GM10248 (cell line): ENCODE measurements at places on chromosomes 12 and 14.
A peak's percentile ranks its signal among the peaks of the same experiment; 100 is the strongest.

DNA sequence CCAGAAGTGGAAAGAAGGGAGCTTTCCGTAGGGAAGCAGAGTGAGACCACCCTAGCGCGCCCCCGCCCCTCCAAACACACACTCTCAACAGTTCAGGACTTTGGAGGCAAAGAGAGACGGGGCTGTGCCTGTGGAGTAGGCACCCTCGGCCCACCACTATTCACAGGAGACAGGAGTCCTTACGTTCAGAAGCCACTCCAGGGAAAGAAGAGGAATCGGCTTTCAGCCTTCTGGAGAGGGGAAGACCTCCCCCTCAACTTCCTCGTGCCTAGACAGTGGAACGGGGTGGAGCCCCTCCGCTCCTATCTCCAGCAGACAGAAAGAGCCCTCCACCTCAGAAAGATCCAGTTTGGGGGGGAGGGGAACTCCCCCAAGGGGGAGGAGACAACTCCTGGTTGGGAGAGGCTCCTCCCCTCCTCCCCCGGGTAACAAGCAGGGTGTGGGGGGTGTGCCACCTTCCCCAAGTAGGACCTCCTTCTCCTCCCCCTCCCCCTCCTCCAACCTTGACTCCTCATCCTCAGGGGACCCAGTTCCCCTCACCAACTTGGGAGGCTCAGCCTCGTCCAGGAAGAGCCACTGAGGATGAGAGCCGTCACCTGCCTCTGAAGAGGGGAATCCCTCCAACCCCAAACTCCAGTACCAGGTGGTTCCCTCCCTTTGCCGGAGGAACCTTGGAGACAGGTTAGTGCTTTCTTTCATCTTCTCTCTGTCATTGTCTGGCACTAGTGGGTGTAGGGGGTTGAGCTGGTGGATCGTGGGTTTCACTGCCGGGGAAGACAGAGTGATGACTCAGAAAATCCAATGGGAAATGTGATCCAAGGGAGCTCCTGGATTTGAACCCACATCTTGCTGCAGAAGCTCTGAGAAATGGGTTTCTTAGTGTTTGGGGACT is 883 bp downstream of the FOXJ2 start:
- DNase-seq = peak; percentile 65

DNA sequence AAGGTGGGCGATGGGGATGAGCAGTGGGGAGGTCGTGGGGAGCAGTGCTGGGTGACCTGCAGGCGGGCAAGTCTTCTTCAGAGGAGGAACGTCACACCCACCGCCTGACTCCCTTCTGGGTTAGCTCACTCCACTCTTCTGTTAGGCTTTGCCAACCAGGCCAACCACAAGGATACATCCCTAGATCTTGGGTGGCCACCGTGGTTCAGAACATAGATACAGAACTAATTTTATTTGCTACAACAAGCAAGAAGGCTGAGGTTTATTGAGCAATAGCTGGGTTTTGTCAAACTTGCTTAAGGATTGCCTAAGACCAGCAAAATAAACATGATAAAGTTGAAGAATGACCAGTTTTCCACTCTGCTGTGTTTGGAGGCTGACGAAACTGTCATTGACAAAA is 109.4 kb downstream of the DACT1 start:
- no peak for DNase-seq

GRCh38 chr12:13981990-13982389 is 588 bp upstream of the GRIN2B start:
- DNase-seq = no peak

- no peak for DNase-seq
These were observed 5.7 kb downstream of the HOXC12 start for GRCh38 chr12:53960187-53961024.

- no peak for DNase-seq
These were observed 5.9 kb upstream of the ORAI1 start for GRCh38 chr12:121620333-121620891.

GRCh38 chr12:71870416-71870815 is 30.9 kb downstream of the TBC1D15 start:
- DNase-seq = no peak

- peak; percentile 37 for DNase-seq
These were observed 32.4 kb upstream of the HELB start for GRCh38 chr12:66269757-66270383.

DNA sequence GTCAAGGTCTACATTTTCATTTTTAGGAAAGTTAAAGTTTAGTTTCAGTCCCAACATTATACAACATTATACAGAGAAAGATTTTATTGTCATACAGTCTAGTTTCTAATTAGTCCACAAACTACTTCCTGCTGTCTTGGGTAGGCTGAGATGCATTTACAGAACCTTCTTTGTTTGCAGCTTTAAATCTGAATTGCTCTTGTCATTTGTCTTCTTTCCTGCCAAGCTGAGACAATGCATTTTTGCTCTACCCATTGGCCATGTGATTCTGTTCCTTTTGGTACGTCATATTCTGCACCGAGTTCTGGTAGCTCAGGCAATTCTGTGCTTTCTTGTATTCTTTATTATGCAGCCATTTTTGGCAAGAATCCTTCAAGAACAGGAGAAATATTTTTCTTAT is 228.5 kb downstream of the ATP23 start:
- DNase-seq = no peak

DNA sequence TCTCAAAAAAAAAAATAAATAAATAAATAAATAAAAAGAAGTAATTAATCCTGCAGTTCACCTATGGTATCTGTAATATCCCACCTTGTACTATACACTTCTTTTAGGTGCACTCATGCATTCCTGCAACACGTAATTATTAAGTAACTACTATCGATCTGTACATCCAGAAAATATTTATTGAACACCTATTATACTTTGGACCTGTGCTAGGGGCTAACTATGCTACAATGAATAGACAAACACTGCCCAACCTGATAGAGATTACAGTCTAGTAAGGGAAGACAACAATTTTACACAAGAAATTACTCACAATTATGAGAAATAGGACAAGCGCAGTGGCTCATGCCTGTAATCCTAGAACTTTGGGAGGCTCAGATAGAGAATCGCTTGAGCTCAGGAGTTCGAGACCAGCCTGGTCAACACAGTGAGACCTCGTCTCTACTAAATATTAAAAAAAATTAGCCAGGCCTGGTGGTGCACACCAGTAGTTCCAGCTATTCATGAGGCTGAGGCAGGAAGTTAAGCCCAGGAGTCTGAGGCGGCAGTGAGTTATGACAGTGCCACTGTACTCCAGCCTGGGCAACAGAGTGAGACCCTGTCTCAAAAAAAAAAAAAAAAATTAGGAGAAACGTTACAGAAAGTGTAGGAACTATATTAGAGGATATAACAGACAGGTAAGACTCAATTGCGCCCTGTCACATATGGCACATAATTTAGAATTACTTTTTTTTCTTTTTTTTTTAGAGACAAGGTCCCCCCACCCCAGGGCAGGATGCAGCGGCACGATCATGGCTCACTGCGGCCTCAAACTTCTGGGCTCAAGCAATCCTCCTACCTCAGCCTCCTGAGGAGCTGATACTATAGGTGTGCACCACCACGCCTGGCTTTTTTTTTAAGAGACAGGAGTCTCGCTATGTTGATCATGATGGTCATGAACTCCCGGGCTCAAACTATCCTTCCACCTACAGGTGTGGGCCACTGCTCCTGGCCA is 1.2 kb downstream of the NRDE2 start:
- no peak for DNase-seq

DNA sequence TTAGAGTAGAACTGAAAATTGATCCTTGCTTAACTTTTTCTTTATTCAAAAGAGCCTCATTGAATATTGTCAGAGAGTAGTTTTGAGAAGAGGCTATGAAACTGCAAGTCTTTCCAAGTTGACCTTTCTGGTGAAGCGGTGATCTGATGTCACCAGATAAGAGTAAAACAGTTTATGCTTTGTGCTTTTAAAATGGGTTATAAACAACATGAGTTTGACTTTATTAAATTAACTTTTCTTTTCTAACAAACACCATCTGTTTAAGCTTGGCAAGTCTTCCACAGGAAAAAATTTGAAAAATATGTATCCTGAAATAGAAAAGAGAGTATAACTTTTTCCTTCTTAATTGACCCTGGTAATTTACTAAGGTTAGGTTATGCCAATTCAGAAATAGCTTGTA is 408.7 kb upstream of the NOVA1 start:
- no peak for DNase-seq

DNA sequence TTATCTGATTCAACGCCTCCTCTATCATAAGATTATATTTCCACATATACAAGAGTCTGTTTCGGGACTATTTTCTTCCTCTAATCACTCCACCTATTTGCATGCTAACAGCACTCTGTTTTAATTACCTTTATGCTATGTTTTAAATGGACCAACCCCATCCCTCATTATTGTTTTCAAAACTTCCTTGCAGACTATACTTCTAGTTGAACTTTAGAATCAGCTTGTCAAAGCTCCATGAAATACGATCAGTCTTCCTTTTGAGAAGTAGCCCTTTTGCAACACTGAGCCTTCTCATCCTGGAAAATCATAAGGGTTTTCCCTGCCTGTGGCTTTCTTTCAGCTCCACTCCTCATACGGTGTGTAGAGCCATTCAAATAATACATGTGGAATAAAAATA is 36.9 kb downstream of the ATG14 start:
- DNase-seq = no peak

DNA sequence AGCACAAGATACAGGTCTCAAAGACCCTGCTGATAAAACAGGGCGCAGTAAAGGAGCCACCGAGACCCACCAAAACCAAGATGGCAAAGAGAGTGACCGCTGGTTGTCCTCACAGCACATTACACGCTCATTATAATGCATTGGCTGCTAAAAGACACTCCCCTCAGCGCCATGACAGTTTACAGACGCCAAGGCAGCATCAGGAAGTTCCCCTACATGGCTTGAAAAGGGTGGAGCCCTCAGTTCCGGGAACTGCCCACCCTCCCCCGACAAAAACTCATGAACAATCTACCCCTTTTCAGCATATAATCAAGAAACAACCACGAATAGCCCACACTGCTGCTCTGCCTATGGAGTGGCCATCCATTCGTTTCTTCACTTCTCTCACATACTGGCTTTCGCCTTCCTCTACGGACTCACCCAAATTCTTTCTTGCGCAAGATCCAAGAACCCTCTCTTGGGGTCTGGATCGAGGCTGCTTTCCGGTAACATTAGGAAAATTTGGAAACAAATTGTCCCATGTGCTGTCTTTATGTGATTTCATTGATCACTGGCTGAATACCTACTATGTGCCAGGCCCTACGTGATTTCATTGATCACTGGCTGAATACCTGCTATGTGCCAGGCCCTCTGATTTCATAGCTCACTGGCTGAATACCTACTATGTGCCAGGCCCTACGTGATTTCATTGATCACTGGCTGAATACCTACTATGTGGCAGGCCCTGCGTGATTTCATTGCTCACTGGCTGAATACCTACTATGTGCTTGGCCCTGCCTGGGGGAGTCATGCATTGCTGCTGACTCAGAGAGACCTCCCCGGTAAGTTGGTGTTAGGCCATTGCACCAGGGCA is 126.4 kb downstream of the PIWIL1 start:
- no peak for DNase-seq

- DNase-seq = no peak
These were observed 93.6 kb downstream of the TXNDC16 start for GRCh38 chr14:52458721-52459085.

DNA sequence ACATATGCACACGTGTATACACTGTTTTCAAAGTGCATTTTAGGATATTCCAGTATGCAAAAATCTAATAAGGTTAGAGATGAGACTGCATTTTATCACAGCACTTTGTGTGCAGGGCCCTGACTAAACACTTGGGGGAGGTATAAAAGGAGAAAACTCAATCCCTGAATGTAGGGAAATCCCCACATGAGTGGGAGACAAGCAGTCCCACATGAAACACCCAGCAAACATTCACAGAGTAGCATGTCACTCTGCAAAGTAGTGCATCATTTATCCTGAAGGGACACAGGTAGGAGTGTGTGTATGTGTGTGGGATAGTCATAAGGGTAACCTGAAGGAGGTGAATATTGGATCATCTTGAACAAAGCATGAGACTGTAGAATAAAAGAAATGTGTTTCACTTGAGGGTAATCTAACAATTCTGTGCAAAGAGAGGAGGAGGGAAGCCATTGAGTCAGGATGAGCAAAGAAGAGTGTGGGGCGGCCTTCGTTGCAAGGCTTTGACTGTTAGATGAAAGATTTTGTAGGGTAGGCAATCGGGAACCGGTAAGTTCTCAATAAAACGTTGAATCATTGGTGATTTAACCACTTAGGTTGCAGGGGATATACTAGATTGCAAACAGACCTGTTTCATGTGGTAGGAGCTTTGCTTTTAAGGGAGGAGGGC is 2.9 kb downstream of the PRPF40B start:
- no peak for DNase-seq

DNA sequence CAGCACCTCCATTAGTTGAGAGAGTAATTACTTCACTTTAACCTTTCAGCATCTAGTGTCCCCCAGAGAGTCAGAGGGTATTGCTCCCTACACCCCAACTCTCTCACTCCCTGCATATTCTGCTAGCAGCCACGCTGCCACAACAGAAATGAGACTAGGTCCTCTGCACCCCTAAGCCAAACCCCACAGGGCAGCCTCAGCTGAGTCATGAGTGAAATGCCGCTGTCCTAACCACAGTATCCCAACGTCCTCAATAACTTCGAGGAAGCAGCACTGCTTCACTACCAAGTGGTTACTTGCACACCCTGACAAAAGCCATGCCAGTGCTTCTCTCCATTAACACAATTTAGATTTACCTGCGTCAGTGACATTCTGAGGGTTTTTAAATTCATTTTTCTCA is 6.9 kb upstream of the LYZ start:
- DNase-seq = no peak

GRCh38 chr14:26917086-26917485 is 319.3 kb upstream of the NOVA1 start:
- no peak for DNase-seq

GRCh38 chr14:79242666-79243065 is 968.6 kb downstream of the DIO2 start:
- no peak for DNase-seq

DNA sequence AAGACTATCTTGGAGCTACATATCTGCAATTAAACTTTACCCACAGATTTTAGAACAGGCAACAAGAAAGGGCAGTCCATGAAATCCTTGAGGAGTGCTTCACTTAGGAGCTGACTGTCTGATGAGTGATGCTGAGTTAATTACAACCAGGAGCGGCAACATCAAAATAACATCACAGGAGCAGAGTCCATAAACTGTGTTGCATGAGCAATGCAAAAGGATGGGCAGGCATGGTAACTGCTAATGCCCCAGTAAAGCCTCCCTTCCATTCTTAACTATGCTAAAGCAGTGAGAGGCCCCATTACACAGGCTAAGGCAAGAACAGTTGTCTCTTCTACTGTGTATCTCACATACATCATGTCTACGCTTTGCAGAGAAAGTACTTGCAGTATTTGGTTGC is 156.6 kb downstream of the PAX9 start:
- no peak for DNase-seq

DNA sequence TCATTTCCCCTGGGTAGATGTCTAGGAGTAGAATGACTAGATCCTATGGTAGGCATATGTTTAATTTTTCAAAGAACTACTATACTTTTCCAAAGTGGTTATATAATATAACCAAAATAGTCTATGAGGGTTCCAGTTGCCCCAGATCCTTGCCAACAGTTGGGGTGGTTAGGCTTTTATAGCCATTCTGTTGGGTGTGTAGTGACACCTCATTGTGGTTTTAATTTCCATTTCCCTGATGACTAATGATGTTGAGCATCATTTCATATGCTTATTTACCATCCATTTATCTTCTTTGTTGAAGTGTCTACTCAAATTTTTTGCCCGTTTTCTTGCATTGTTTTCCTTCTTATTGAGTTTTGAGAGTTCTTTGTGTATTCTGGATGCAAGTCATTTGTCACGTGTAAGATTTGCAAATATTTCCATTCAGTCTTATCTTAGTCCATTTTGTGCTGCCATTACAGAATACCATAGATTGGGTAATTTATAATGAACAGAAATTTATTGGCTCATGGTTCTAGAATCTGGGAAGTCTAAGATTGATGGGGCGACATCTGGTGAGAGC is 4.7 kb downstream of the SYNE2 start:
- DNase-seq = no peak

GRCh38 chr12:97168804-97169203 is 261.7 kb downstream of the NEDD1 start:
- DNase-seq = no peak
